ENCODE measurements at places on chromosomes 2 and 18.

DNA sequence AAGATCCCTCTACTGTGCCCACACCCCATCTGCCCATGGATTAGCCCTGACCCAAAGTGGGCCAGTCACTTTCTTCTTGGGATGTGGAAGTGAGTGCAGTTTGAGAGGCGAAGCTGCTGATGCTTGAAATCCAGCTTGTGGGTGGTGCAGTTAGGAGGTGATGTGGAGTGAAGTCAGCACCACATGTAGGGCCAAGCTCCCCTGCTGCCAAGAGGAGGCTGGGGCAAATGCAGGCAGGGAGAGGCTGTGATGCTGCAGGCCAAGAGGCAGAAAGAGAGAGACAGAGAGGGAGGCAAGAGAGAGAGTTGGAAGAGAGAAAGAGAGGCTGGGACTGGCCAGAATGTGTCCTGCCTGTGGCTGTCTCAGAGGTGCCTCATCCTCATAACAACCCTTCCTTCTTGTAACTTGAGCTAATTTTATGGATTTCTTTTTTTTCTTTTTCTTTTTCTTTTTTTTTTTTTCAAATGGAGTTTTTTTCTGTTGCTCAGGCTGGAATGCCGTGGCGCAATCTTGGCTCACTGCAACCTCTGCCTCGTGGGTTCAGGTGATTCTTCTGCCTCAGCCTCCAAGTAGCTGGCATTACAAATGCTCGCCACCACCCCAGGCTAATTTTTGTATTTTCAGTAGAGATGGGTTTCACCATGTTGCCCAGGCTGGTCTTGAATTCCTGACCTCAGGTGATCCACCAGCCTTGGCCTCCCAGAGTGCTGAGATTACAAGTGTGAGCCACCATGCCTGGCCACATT is 35.3 kb upstream of the CAB39 start:
- no peak for DNase-seq

- DNase-seq: peak; percentile 16
Measured at GRCh38 chr2:10709290-10709939, 12.0 kb upstream of the ATP6V1C2 start.

DNA sequence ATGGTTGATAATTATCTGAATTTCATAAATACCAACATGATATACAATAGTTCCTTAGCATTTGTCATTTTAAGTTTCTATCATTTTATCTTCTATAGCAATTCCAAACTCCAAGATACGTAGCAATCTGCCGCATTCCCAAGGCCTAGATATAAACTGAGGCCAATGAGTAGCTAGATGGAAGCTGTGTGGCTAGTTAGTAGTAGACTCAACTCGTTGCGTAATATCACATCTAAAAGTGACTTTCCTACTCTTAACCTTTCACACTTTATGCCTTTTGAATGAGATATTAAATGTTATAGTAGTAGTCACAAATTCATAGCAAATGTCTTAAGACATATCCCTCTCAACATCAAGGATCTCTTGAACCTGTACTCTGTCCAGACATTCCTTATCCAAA is 33.6 kb downstream of the WDSUB1 start:
- DNase-seq: no peak

DNA sequence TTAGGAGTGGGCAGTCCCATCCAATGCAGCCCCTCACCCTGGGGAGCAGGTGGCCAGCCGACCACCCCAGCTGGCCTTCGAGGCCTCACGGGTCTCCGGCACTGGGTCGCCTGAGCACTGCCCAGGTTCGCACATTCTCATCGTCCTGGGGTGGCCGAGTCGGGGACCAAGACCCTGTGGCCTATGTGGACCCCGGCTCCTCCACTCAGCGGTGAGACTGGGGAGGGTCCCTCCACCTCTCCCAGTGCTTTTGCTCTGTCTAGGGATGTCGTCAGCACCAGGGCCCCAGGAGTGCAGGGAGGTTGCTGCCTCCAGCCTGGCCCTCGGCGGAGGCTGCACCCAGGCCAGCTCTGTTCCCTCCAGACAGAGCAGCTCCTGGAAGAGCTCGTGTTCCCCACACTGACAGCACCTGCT is 89.6 kb downstream of the TPO start:
- DNase-seq: no peak

- no peak for DNase-seq
Measured at GRCh38 chr18:61738488-61738887, 154.3 kb downstream of the RNF152 start.

All from NCI-H1930 (cell line).